CD4-positive, alpha-beta T cell treated with Interleukin-17A for 1 hour (primary cell): ENCODE measurements at places on chromosomes 7 and 10.

GRCh38 chr10:91555455-91555854 lies 77.4 kb downstream of the PPP1R3C start:
- no peak for DNase-seq

GRCh38 chr7:78398081-78398480 lies 599.5 kb downstream of the PHTF2 start:
- DNase-seq, result no peak

GRCh38 chr7:96691702-96692101 lies 17.9 kb downstream of the SEM1 start:
- DNase-seq, result no peak

GRCh38 chr7:104938741-104939390 lies 75.1 kb upstream of the KMT2E start:
- no peak for DNase-seq

- DNase-seq, result no peak
These were observed 64.4 kb downstream of the GRM3 start for GRCh38 chr7:86708031-86708680.

GRCh38 chr7:131007439-131008330 lies 273.7 kb upstream of the KLF14 start:
- peak; percentile 82 for DNase-seq

DNA sequence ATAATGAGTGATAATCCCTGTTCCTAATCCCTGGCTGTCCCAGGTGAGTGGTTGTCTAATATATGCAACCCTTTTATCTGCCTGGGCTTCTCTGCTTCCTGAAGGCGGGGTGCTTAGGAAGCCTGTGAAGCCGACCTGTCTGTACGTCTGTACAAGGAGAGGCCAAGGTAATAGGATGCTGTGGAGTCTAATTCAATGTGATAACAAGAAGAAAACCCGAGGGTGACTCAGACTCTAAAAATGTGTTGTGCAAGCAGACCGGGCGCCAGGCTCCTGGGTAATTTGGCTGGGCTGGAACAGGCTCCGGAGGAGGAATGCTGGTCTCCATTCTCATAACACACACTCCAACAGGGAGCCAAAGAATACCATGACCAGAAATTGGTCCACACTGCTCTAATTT lies 43.6 kb downstream of the THNSL1 start:
- DNase-seq, result no peak

GRCh38 chr10:103892181-103892580 lies 25.8 kb downstream of the STN1 start:
- no peak for DNase-seq

DNA sequence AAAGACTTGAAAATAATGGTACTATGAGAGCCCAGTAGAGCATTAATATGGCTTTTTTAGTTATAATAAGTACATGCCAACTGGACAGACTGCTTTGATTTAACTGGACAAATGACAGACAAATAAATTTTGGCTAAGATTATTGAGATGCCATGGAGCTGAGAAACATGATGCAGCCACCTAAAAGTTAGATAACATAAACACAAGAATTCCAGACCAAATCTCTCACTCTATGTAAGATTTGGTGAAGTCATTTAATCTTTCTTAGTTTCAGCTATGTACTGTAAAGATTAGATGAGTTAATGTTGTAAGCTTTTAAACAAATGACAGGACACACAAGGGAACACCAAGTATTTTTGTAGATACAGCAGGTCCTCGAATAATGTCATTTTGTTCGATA lies 118.2 kb downstream of the CACNA2D1 start:
- DNase-seq, result no peak

GRCh38 chr10:111821871-111822270 lies 361.7 kb downstream of the GPAM start:
- DNase-seq, result no peak
